Cardiac fibroblast (primary cell): ENCODE measurements at places on chromosomes 11 and 22.

DNA sequence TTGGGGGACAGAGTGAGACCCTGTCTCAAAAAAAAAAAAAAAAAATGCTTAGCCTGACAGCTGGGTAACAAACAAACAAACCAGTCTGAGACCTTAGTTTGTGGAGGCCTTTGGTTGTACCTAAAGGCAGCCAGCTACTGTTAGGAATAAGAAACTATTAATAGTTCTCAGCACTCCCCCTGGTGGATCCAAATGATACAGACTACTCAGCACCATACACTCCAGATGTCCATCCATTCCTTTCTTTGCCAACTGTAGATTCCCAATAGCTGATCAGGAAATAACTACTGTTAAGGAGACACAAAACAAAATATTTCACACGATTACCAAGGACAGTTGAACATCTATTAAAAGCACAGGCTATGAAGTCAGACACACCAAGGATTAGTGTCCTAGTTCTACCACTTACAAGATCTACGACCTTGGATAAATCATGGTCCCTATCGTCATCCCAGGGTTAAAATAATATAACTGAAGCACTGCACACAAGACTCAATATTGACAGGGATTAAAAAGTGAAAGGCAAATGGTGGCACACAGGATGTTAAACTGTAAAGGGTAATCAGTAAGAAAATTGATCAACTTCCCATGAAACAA lies 17.2 kb downstream of the CLDN25 start:
- DNase-seq = peak; percentile 59

DNA sequence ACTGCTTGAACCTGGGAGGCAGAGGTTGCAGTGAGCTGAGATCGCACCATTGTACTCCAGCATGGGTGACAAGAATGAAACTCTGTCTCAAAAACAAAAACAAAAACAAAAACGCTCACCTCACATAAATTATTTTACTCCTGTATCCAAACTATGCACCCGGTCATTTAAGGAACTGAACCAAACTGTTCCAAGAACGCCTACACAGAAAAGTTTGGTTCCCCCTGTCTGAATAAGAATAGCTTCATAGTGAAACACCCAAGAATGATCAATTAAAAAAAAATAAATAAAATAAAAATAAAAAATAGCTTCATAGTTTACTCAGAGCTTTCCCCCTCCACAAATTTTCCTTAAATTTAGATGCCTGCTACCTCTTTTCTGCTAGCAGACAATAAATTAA lies 13.7 kb downstream of the NUP98 start:
- DNase-seq = no peak

- peak; percentile 46 for DNase-seq
These were observed 107.5 kb downstream of the NAV2 start for GRCh38 chr11:19820100-19820499.

GRCh38 chr11:76621466-76621865 lies 49.1 kb downstream of the LRRC32 start:
- no peak for DNase-seq

- no peak for DNase-seq
These were observed 70.3 kb downstream of the SCUBE1 start for GRCh38 chr22:43272869-43273318.
